Renal pelvis (tissue), 12 donors: ENCODE measurements at places on chromosomes 6 and 20.

GRCh38 chr6:1562171-1562955 is 47.4 kb upstream of the FOXC1 start:
- DNase-seq: no peak

- DNase-seq: no peak
Measured at GRCh38 chr20:19993958-19994669, 23.0 kb upstream of the NAA20 start.

DNA sequence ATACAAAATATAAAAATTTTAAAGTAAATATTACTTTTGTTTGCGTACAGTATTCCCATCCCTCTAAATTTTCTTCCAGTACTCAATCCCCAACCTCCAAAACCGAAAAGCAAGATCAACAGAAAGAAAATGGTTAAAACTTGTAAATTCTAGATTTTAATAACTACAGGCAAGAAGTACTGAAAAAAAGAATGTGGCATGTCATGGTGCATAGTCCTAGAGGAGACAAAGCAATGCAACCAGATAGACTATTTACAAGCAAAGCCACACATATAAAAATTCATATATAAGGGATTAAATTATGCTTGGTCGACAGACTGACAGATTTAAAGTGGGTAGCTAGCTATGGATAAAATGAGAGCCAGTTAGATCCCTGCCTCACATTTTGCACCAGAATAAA is 56.5 kb upstream of the HFE start:
- DNase-seq: no peak

- no peak for DNase-seq
Measured at GRCh38 chr6:163707387-163708355, 293.2 kb downstream of the QKI start.

- DNase-seq: no peak
Measured at GRCh38 chr6:111586554-111586953, 19.1 kb downstream of the TRAF3IP2 start.

- DNase-seq: no peak
Measured at GRCh38 chr6:129211626-129212025, 328.7 kb downstream of the LAMA2 start.

DNA sequence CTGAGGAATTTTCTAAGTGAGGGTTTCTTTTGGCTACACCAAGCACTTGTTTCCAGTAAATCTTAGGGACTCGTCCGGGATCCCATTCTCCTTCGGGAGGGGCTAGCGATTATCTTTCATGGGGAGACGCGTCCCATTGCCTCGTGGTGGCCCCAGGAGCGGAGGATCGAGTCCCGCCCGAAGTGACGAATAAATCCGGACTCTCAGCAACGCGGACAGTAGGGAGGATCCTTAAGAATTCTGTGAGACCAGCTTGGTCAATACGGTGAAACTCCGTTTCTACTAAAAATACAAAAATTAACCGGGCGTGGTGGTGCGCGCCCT is 69.1 kb upstream of the PRSS16 start:
- DNase-seq: no peak

GRCh38 chr6:7261852-7262461 is 51.0 kb downstream of the SSR1 start:
- DNase-seq: no peak

- no peak for DNase-seq
Measured at GRCh38 chr6:53854843-53855567, 60.2 kb downstream of the LRRC1 start.

DNA sequence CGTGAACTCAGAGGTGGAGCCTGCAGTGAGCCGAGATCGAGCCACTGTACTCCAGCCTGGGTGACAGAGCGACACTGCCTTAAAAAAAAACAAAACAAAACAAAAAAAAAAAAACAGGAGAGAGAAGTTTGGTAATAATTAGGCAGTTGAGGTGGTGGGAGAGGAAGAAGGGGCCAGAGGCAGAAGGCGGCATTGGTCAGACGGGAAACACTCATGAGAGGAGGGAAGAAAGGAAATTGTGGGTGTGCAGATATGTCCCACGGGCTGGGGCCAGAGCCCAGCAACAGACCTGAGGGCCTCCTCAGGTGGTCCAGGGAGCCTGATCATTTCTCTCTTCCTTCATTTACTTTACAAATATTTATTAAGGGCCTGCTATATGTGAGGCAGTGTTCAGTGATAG is 20.0 kb downstream of the SULF2 start:
- no peak for DNase-seq

DNA sequence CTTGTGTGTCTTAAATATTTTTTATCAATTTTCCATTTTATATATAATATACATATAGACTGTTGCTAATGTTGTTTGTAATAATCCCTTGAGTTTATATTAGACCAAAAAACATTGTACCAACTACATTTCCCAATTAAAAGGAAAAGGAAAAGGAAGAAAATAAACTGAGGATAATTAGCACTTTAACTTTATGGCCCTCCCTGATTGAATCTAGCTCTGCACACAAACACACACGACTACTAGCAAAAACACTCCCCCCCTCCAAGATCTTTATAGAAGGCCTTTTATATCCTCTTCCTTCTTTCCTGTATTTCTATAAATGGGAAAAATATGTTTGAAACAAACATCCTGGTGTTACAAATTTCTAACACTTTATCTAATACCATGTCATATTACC is 276.8 kb downstream of the NKAIN2 start:
- DNase-seq: no peak

DNA sequence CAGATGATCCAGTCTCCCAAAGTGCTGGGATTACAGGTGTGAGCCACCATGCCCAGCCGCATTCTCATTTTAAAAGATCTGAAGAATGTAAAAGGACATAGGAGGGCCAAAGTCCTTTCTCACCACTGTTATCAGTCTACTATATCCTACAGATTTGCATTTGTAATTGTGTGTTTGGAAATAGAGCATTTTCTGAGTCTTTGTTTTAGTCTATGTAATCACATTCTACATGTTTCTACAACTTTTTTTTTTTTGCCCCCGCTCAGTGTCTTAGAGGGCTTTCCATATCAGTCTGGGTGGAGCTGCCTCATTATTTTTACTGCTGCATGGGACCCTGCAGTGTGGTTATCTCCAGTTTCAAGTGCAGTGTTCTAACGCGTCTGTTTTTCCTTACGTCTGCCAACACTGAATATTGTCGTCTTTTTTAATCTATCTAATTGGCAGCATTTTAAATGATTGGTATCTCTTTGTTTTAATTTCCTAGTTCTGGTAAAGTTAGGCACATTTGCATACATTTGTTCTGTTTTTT is 7.8 kb downstream of the CUL9 start:
- DNase-seq: no peak

- DNase-seq: peak; percentile 66
Measured at GRCh38 chr6:6412700-6413099, 92.2 kb upstream of the F13A1 start.

- DNase-seq: no peak
Measured at GRCh38 chr20:40565682-40566040, 123.4 kb downstream of the MAFB start.

GRCh38 chr20:13443690-13444089 is 195.0 kb downstream of the TASP1 start:
- DNase-seq: no peak

- DNase-seq: no peak
Measured at GRCh38 chr6:97067045-97067444, 142.5 kb downstream of the KLHL32 start.

- DNase-seq: peak; percentile 79
Measured at GRCh38 chr6:134253681-134254080, 64.2 kb downstream of the SGK1 start.

DNA sequence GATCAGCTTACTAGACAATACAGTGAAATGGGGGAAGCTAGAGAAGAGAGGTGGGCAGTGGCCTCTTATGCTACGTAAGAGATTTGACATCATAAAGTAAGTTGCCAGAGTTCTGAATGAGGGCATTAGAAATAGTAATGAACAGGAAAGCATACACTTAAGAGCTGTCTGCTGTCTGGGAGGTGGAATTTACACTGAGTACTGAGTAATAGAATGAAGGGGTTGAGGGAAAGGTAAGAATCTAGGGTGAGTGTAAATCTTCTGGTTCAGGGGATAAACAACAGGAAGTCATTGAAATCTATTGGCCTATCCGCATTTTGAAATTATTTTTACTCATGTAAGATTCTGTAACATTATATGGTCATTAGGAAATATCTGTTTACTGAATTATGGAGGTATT is 35.8 kb downstream of the HLA-DMB start:
- no peak for DNase-seq

DNA sequence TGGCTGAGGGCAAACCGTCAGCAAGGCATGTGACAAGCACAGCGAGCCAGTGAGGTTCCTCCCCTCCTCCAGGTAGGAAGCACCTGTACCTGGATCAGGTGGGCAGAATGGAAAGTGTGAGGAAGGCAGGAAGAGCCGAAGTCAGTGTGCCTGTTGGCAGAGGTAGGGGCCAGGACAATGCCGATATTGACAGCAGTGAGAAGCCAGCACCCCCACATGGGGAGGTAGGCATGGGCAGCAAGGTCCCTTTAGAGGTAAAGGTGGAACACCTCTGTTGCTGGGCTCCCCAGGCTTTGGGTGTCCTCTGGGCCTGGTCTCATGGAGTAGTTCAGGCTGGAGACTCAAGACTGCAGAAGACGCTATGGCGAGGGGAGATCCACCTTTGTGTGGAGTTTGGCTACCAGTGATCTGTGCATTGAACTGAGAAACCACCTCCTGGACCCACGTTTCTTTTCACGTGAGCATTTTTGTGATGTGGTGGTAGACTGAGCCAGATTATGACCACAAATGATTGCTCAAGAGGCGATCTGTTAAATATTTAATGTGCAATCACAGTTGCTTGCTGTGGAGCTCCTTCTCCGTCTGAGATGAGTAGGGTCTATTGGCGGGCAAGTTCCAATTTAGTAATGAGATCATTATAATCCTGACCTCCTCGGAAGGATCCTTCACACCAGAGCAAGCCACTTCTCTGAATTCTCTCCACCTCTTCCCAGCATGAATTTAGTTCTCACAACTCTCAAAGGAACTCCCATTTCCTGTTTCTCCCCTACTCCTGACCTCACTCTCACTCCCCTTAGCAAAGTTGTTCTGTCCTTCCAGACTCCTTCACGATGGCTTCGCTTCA is 174.8 kb downstream of the CDH26 start:
- DNase-seq: no peak

- no peak for DNase-seq
Measured at GRCh38 chr6:16031278-16031981, 97.5 kb upstream of the MYLIP start.

DNA sequence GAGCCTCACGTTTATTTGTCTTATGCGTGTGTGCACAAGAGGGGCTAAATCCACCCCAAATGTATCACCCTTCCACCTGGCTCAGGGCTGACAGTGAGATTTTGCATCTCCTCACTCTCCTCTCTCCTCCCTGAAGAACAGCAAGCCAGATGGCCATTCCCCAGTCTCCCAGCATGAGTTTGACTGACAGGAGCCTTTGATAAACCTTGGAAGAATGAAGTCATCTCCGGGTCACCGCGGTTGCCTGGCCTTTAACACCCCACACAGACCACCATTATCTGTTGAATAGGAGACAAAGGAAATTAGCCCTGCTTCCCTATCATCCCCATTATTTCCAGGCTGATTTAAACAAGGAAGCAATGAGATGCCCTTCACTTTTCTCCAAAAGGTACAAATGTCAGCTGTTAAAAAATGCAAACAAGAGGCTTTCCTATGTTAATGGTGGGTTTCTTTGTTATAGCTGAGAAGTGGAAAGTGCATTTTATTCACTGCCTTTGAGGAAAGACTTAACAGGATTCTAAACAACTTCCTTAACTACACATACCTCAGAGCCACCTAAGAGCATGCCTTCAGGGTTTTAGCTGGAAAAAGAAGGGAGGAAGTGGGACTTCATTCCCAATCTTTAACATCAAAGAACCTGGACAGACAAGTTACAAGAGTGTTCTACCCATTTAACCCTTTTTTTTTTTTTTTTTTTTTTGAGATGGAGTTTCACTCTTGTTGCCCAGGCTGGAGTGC is 524.8 kb upstream of the ID4 start:
- no peak for DNase-seq

DNA sequence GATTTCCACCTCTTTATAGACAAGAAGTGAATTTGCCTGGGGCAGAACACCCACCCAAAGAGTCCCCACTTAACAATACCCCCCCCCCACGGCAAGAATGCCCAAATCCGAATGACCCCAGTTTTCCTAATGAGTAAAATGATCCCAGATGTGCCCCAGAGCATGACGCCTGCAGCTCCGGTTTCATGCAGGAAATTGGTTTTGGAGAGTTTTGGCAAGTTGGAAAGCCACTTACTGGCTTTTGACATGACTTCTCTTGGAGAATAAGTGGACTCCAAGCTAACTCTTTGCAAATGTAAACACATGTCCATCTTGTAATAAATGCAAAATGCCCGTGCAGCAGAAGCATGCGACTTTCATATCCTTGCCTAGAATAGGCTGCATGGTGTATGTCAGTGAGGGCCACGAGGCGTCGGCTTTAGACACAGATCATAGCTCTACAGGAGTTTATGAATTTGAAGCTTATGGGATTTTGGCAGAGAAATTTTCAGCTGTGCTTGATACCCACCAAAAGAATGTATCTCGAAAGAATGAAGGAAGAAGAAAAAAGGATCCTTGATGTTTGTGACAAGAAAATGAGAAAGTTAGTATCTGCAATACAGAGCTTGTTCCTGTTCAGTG is 24.2 kb downstream of the EDN3 start:
- DNase-seq: no peak

GRCh38 chr6:134178161-134179044 is 126.0 kb upstream of the SLC2A12 start:
- DNase-seq: peak; percentile 90

DNA sequence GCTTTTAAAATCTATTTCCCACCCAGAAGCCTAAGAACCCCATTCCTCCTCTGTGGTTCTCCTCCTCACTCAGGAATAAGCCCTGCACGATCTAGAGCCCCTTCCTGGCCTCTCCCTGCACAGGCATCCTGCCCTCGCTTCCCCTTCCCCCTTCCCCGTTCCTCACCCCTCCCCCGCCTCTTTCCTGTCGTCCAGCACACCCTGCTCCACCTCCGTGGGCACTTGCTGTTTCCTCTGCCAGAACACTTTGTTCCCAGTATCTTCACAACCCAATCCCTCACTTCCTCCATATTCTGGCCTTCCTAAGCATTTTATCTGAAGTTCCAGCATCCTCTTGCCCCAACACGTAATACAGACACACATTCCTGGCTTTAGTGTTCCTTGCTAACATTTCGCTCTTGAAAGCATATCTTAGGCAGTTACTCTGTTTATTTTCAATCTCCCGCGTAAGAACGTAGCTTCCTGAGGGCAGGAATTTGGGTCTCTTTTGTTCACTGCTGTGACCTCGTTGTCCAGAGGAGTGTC is 20.2 kb upstream of the SLC22A2 start:
- no peak for DNase-seq

DNA sequence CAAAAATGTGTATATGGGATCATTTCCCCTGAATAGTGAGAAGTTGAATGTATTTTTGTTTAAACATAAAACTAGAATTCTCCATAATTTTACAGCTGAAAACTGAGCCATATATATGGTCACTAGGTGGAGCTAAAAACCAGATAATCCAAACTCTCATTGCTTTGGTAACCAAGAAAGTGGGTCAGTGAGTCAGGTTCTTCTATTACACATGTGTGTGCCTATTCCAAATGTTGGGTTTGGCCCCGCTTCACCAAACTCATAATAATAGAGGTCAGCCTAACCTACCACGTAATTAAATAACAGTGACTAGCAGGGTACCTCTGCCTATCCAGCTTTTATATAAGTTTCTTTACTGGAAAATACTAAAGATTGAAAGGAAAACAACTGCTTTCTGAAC is 19.3 kb upstream of the RNGTT start:
- DNase-seq: peak; percentile 52
